H54 (cell line): ENCODE measurements at places on chromosomes 3 and 15.

DNA sequence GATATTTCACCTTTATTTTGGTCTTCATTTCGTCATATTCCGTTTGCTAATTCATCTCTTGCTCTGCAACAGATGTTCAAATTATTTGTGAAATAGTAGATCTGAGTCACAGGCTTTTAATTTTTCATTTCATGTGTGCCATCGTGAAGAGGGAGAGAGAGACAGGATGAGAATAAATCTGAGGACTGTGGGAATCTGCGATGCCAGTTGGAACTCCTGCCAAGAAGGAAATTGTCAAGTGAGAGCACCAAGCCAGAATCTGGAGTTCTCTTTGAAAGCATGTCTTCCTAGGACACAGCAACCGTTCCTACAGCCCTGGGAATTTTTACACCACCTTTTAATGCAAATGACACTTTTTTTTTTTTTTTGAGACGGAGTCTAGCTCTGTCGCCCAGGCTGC is 48.8 kb downstream of the NSMCE3 start:
- DNase-seq, result no peak

DNA sequence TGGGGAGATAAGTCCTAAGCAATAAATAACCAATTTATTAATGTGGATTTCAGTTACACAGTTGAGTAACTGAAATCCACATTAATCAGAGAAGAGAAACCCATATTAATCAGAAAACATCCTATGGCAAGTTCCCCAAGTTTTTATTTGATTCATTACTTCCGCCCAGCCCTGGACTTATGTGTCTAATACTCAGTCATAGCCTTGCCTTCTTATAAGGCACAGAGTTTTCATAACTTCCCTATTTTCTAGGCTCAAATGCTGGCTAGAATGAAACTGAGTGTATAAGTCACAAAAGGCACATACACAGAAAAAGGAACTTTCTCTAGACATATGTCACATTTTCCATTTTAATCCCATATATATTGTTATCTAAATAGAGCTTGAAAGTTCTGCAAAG is 28.8 kb downstream of the CD47 start:
- no peak for DNase-seq

GRCh38 chr3:186275436-186275835 is 86.6 kb downstream of the DGKG start:
- no peak for DNase-seq

- DNase-seq, result no peak
These were observed 116.2 kb downstream of the CHSY1 start for GRCh38 chr15:101135532-101136166.

DNA sequence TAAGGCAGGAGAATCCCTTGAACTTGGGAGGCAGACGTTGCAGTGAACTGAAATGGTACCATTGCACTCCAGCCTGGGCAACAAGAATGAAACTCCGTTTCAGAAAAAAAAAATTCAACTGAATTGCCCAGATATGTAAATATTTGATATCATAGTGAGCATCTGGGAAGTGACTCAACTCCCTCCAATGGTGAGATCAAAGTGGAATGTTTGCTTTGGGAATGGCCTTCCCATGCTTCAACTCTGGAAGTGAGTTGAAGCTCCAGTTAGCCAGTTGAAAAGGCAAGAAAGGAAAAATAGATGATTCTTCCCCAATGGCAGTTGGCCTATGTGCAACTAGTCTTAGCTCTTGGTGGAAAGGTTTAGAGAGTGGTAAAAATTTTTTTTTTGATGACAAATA is 131.6 kb upstream of the CMC1 start:
- DNase-seq, result no peak

- no peak for DNase-seq
These were observed 5.2 kb downstream of the TBC1D2B start for GRCh38 chr15:78072080-78072892.

DNA sequence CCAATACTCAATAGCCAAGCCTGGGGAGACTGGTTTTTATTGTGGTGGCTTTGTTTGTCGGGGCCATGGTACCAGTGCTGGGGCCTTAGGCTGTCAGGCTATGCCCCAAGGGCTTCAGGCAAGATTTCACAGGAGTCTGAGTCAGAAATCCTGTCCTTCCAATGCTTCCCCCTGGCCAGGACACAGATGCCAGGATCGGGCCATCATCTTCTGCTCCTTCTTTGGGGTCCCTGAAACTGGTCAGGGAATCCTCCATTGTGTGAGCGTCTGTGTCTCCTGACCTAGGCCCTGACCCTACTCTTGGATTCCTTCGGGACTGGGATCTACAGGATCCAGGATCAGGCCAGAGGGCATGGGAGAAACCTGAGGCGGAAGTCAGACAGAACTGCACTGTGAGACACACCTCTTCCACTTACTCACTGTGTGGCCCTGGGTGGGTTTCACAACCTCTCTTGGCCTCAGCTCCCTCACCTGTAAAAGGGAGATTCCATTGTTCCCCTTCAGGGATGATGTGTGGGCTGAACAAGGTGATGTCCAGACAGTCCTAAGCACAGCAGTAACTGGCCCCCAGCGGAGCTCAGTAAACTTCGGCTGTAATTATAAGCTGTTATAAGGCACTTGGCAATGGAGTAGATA is 292.7 kb downstream of the UACA start:
- no peak for DNase-seq

- no peak for DNase-seq
These were observed 2.1 kb downstream of the KIF9 start for GRCh38 chr3:47280519-47280918.

- no peak for DNase-seq
These were observed 18.3 kb downstream of the GXYLT2 start for GRCh38 chr3:72906154-72906553.

GRCh38 chr15:79773128-79773527 is 123.7 kb downstream of the MTHFS start:
- no peak for DNase-seq

- DNase-seq, result no peak
These were observed 74.6 kb upstream of the ACAD9 start for GRCh38 chr3:128804811-128805155.

DNA sequence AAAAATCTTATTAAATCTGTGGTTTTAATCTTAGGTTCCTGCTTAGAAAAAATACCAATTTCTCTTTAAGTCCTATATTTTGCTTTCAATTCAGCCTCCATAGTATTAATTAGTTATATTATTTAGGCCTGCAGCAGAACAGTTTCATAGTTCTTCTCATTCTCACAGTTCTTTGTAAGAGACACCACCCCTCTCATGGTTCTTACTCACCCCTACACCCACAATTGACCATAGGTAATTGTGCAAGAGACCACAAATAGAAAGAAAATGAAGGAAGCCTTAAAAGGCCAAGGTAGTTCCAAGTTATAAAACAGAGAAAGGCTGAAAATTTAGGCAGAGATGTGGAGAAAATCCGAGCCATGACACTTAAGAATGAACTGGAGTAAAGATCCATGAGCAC is 415.3 kb downstream of the TIGIT start:
- DNase-seq, result no peak

GRCh38 chr3:52714335-52715302 is 8.7 kb downstream of the SPCS1 start:
- DNase-seq, result no peak

GRCh38 chr3:128221328-128221727 is 68.0 kb downstream of the EEFSEC start:
- no peak for DNase-seq

DNA sequence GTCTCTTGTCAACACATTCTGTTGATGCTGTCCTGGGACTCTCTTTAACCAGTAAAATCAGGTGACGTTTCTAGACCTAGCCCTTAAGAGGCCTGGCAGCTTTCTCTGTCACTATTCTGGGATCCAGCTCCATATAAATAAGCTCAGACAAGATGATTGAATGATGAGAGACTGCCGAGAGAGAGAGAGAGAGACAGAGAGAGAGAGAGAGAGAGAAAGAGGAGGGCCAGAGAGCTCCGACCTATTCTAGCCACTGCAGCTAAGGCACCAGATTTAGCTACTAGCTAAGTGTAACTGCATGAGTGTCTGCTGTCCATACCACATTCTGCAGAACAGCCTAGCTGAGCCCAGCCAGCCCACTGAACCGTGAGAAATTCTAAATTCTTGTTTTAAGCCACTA is 36.1 kb upstream of the CTXND1 start:
- no peak for DNase-seq

GRCh38 chr3:48018841-48019240 is 2.6 kb upstream of the MAP4 start:
- DNase-seq, result no peak

DNA sequence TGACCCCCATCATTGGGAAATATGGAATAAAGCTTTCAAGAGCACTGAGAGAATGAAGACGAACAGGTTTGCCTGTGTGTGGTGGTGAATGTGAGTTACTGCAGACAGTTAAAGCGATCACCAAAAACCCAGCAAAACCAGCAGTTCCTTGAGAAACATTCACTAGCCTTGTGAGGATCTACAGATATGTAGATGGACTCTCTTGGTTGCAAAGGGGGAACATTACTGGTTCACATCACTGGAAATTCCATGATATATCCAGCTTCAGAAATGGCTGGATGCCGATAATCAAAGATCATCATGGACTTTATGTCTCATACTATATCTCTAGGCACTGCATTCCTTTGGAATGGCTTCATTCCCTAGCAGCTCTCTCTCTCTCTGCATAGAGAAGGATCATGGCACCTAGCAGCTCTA is 10.2 kb upstream of the HERC1 start:
- DNase-seq, result peak; percentile 11

- DNase-seq, result peak; percentile 12
These were observed 59.1 kb upstream of the NEDD4 start for GRCh38 chr15:56052395-56053045.

- no peak for DNase-seq
These were observed 16.2 kb downstream of the CPA3 start for GRCh38 chr3:148881286-148881685.

DNA sequence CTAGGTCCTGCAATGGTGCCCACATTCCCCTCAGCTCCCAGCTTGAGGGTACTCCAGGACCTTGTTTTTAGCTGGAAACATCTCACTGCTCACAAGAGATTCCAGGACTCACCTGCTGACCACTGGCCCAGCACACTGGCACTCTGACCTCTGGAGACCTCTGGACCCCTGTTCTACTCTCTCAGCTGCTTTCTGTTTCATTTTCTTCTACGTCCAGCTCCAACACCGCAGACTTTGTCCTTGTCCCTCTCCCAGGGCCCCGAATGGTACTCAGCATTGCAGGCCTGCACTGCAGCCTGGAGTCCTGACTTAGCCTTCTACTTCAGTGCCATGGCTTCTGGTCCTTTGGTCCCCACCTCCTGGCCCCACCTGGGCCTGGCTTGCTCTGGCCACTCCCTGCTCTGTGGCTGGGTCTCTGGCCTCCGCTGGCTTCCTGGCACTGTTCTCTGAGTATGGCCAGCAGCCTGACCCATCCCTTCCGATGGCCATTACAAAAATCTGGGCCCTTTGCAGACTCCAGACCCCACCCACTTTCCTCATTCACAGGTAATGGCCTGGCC is 27.9 kb downstream of the KY start:
- no peak for DNase-seq

GRCh38 chr3:56989169-56989976 is 71.1 kb upstream of the SPATA12 start:
- no peak for DNase-seq

DNA sequence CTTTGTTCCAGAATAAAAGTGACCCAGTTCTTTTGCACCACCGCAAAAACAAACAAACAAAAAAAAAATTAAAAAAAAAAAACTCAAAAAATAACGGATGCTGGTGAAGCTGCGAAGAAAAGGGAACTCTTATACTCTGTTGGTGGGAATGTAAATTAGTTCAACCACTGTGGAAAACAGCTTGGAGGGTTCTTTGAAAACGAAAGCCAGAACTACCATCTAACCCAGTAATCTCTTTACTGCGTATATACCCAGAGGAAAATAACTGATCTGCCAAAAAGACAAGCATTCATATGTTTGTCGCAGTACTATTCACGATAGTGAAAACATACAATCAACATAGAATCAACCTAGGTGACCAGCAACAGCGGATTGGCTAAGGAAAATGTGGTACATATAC is 298.9 kb upstream of the CBLB start:
- DNase-seq, result no peak

GRCh38 chr15:101187820-101188636 is 63.8 kb downstream of the CHSY1 start:
- DNase-seq, result no peak

DNA sequence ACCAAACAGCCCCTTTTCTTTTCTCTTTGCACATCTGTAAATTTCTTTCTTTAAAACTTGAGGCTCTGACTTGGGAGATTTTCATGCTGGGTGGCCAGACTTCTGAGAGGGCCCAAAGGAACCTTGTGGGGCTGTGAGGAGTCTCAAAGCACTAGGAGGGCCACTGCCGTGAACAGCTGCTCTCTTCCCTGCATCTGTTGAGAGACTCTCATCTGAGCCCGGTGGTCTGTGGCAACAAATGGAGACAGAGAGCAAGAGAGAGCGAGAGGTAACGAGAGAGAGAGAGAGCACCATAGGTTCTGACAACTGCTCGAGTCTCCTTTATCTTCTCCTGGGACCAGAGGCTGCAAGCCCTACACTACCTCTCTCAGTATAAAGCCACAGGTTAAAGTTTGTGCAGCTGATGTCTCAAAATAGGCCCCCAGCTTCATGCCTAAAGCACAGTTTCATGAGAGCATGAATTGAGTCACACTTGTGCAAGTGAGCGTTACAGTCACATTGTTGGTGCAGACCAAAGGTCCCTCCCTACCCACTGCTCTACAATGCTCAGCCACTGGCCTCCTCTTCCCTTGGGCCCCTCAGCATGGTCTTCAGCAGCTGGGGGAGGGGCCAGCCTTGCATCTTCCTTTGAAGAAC is 60.7 kb downstream of the ZNF621 start:
- no peak for DNase-seq

GRCh38 chr3:45777111-45777745 is 19.1 kb downstream of the SLC6A20 start:
- no peak for DNase-seq

- DNase-seq, result no peak
These were observed 241.4 kb downstream of the EDEM1 start for GRCh38 chr3:5428607-5429516.

- peak; percentile 21 for DNase-seq
These were observed 393.6 kb downstream of the OTOL1 start for GRCh38 chr3:161890147-161890625.

GRCh38 chr3:125037498-125038150 is 18.2 kb downstream of the HEG1 start:
- no peak for DNase-seq

- DNase-seq, result no peak
These were observed 528.1 kb upstream of the MCTP2 start for GRCh38 chr15:93703092-93703739.

- DNase-seq, result no peak
These were observed 79.8 kb downstream of the RBPMS2 start for GRCh38 chr15:64695561-64695992.

- no peak for DNase-seq
These were observed 242.8 kb downstream of the TBL1XR1 start for GRCh38 chr3:176954517-176954916.

GRCh38 chr15:48046813-48047438 is 73.9 kb upstream of the SLC24A5 start:
- DNase-seq, result no peak

DNA sequence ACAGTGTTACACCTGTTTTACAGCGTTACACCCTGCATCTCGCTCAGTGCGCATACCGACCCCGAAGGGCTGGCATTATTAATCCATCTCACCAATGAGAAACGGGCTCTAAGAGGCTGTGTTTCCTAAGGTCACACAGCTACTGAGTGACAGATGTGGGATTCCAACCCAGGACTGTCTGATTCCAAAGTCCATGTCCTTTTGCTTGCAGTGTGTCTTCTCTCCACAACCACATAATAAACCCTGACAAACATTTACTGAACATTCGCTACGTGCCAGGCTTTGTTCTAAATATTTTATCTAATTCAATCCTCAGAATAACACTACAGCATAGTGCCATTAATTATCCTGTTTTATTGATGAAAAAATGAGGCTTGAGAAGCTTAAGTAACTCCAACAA is 79.1 kb downstream of the RAB11A start:
- no peak for DNase-seq
